NT2/D1 (cell line): ENCODE measurements at places on chromosomes 11 and 22.
A peak's percentile ranks its signal among the peaks of the same experiment; 100 is the strongest.

- DNase-seq = no peak
These were observed 7.9 kb upstream of the CEP295 start for GRCh38 chr11:93653571-93653970.

DNA sequence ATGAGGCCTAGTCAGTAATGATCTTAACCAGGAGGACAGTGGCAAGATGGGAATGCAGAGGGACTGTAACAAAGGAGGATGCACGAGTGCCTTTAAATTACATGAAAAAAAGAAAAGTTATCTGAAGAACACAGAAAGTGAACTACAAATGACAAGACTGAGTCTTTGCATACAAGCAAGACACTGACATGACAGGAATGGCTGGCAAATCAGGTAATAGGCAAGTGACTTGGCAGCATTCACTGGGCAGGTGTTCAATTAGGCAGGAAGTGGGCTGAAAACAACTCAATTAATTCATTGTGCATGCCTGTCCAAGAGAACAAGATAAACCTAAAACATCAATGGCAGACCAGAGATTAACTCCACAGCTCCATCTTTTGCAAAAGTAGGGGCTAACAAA lies 24.0 kb downstream of the SMCO4 start:
- DNase-seq = no peak

DNA sequence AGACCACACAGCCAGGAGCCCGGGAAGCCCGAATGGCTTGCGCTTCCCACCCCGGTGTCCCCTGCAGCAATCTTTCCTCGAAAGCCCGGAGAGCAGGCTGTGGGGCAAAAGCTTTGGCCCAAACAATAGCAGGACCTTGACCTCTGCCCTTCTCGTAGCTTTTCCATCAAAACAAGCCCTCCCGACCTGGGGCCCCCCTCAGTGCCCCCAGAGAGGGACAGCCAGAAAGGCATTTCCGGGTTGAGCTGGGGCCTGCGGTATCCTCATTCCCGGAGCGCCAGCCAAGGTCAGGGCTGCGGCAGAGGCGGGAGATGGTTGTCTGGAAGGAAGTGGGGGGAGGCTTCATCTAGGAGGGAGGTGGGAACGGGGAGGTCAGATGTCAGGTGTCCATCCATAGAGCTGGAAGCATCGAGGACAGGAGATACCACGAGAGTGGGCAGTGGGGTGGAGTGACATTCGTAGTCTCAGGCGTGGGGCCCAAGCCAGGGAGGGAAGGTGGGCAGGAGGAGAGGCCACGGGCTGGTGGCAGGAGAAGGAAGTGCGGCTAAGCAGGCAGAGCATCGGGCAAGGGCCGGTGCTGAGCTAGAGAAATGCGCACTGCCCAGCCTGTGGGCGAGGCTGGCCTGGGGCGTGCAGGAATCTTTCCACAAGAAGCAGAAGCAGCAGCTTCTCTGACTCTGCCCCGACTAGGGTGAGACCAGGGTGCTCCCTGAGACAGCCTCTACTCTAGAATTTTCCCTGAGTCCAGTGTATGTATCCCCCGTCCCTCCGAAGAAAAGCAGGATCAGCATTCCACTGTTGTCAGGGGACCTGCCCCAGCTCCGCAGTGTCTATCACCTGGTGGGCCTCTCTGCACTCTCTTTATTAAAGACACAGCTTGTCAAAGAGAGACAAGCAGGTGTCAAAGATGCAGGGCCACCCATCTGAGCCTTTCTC lies 14.3 kb downstream of the PDGFB start:
- DNase-seq = no peak

GRCh38 chr11:41306431-41306830 lies 153.0 kb downstream of the LRRC4C start:
- DNase-seq = no peak

DNA sequence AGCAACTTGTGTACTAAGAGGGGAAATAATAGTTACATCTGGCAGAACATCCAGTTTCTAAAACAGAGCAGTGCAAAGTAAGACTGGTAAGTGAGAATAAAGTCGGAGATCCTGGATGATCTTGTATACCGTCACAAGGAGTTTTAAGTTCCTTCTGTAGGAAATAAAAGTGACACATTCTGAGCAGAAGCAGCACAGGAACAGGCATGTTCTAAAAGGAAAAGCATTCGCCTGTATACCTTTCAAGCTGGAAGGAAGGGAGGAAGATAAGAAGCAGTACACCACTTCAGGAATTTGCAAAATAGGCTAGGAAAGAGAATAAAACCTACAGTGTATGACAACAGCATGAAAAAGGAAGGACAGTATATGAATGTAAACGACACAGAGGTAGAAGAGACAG lies 106.2 kb upstream of the TP53AIP1 start:
- DNase-seq = no peak

DNA sequence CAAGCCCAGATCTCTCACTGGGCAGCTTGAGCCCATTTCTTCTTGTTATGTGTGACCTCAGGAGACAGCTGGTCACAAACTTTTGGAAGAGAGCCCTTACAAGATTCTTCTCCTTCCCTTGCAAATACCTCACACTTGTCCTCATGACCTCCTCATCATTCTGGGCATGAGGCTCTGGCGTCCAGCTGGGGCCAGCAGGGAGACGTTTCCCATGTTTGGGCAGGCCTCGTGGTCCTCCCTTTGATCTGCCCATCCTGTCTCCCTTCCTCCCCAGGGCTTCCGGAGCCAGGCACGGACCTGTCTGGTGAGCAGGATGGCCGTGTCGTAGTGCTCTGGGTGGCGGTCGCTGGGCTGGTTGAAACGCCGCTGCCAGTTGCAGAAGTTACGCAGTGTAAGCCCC lies 9.7 kb downstream of the ADAMTS8 start:
- no peak for DNase-seq

GRCh38 chr11:66126064-66126463 lies 56.0 kb downstream of the PACS1 start:
- no peak for DNase-seq

GRCh38 chr11:94948070-94948617 lies 25.2 kb downstream of the CWC15 start:
- DNase-seq = no peak

DNA sequence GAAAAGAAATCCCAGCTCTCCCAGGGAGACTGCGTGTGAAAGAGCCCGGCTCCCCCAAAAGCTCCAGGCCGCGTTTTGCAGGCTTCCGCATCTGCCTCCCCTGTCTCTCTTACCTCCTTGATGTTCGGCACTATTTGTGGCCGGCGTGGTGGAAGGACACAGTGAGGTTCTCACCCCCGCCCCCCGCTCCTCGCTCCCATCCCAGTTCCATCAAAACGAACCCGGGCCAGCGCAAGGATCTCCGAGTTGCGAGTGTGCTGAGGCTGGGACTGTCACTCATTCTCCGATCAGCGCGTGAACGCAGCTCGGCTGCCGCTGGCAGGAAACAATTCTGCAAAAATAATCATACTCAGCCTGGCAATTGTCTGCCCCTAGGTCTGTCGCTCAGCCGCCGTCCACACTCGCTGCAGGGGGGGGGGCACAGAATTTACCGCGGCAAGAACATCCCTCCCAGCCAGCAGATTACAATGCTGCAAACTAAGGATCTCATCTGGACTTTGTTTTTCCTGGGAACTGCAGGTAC lies at the start of gene NCAM1:
TSS of gene NCAM1 (plus strand) at position 275 of the 523 bp plus-strand sequence.
- DNase-seq = peak; percentile 93

DNA sequence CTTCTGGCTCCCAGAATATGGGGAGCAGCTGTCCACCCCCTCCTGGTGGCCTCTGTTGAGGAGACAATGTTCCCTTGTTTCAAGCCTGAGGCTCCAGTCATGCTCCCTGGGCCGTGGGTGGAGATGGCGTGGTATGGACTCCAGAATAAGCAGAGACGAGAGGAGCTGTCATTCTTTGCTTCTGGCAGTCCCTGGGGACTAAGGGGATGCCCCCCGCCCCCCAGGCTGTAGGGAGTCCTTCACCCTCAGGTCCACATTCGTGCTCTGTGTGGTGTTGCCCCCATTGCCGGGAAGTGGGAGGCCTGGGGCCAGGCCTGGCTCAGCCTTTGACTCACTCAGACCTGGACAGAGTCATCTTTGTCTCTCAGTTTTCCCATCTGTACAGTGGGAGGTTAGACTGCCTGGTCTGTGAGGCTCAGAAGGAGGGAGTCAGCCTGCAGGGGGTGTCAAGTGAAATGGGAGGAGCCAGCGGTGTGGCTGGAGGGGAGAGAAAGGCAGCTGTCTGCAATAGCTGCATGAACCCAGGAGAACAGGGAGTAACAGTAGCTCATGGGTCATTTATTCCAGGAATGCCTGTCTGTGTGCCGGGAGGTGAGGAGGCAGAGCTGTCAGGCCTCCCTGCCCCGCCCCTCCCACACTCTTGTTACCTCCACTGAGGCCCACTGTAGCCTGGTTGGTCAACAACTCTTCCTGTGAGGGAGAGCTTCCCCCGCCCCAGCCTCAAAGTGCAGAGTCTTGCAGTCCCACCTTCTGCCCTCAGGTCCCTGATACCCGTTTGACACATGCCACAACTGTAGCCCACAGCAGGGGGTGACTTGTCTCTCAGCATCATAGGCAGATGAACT lies 6.3 kb downstream of the ARHGEF17 start:
- DNase-seq = peak; percentile 57
